Activated CD8-positive, alpha-beta memory T cell treated with anti-CD3 and anti-CD28 coated beads for 24 hours (primary cell): ENCODE measurements at places on chromosomes 2 and 18.

GRCh38 chr2:45120546-45120945, 111.3 kb upstream of the SIX2 start:
- no peak for DNase-seq

DNA sequence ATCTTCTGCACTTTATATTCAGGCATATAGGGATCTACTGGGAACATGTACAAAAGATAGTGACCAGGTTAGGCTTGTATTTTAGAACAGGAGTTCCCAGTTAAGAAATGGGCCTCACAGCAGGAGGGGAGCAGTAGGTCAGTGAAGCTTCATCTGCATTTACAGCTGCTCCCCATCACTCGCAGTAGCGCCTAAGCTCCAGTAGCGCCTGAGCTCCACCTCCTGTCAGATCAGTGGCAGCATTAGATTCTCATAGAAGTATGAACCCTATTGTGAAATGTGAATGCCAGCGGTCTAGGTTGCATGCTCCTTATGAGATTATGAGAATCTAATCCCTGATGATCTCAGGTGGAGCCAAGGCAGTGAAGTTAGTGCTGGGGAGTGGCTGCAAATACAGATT, 224.4 kb upstream of the CYRIA start:
- DNase-seq, result no peak

DNA sequence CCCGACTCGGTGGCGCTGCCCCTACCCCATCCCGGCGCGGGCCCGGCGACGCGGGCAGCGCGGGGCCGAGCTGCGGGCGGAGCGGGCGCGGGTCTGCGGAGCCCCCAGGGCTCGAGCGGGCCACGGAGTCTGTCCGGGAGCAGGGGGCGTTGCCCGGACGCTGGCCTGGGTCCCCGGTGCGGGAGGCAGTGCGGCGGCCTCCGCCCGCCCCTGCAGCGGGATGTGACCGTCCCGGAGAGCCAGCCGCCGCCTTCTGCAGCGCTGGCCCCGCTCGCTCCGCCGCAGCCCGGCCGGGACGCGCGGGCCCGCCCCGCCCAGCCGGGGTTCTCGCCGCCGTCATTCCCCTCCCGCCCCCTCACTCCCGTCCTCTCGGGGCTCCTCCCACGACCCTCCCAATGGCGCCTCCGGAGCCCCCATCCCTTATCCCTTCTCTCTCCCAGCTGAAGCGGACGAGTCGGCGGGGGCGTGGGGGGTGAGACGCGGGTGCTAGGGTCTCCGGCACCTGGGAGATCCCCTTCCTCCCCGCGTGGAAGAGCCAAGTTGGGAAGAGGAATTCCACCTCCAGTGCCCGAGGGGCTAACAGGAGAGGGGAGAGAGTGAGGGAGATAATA, at the start of gene FNDC4:
TSS of gene FNDC4 (minus strand) at position 257 of the 611 bp plus-strand sequence. CDS start 521 bp downstream, outside the sequence.
- DNase-seq, result no peak

DNA sequence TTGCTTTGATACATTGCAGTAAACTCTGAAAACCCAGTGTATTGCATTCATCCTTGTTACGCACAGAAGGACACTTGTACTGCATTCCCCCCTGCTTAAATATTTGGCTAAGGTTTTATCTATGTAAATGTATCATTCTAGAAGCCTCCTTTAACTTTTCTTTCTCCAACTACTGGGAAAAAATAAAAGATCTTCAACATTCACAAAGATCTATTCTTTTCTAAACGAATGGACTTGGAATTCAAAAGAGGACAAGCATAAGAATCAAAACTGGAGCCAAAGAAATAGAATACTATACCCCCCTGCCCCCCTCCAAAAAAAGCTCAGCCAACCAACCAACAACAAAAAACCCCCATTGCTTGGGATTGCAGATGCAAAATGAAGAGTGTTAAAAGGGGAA, 136.9 kb downstream of the EPHA4 start:
- DNase-seq, result no peak

DNA sequence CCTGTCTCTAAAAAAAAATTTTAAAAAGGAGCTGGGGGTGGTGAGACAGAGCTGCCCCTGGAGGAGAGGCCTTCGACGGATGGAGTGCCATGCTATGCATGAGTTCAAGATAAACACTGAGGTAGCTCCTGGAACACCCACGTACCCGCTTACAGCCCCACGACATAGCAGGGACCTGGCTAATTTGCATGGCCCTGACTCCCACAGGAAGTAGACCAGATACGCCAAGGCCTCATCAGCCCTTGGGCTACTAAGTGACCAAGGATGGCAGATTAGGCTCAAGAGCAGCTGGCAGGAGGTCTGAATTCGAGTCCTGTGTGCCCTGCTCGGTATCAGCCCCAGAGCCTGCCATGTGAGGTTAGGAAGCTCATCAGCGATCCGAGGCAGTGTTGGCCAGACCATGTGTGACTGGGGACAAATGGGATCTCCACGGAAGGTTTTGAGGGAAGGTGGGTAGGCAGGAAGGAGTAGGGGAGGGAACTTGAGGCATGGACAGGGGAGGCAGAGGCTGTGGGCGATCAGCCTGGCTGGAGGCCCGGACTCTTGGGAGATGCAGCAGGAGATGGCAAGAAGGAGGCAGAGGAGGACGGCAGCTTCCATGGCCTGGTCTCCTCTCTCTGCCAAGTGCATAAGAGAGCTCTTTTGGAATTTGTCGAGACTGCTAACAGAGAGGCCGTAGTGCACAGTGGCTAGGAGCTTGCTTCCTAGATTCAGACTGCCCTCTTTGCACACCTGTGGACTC, 218.3 kb downstream of the GLI2 start:
- DNase-seq, result no peak

- DNase-seq, result no peak
These were observed 585.7 kb upstream of the FANCL start for GRCh38 chr2:58826795-58827194.

- no peak for DNase-seq
These were observed 40.7 kb upstream of the NT5C1B start for GRCh38 chr2:18630101-18630500.

GRCh38 chr2:171547256-171547655, 25.0 kb downstream of the CYBRD1 start:
- DNase-seq, result no peak

DNA sequence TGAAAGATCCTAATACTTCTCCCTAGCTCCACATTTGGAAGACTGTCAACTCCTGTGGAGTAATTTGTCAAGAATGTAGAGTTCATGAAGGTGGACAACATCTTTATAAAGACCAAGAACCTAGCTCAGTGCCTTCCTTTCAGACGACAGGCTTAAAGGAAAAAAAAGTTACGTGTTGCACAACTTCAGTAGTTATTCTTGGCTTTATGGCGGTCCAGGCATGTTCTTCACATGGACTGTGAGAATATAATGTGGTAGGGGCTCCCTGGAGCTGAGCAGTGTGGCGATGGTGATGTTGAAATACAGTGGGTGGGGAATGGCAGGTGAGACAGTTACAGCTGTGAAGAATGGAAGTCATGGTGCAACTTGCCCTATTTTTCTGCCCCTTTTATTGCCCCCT, 3.9 kb downstream of the TAF1B start:
- DNase-seq, result no peak

GRCh38 chr18:41642756-41643155, 312.3 kb upstream of the PIK3C3 start:
- DNase-seq, result no peak

DNA sequence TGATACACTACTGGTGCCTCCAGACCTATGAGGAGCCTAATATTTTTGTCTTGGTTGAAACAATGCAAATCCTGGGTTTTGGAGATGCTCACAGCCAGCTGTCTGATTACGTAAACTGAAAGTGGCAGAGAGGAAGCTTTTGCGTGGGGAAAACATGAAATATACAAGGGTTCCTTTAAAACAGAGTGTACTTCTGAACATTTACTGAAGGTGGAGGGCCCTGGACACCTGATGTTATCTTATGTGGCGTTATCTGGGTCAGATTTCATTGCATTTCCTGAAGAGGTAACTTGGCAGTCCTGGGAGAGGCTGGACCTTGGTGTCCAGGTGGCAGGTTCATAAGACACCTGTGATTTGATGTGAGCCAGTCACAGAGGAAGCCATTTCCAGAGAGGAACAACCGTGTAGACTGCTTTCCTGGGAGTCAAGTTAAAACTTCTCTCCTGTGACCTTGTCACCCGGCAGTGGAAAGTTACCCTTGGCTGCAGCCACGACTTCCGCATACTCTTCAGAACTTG, 105.0 kb downstream of the NEDD4L start:
- DNase-seq, result no peak

- DNase-seq, result no peak
These were observed 154.7 kb upstream of the GALNT13 start for GRCh38 chr2:153717060-153717459.

- DNase-seq, result no peak
These were observed 35.5 kb downstream of the IL1R2 start for GRCh38 chr2:102027036-102027980.

GRCh38 chr2:148350199-148350598, 294.4 kb upstream of the EPC2 start:
- DNase-seq, result no peak

- DNase-seq, result no peak
These were observed 675.6 kb upstream of the CELF4 start for GRCh38 chr18:38241216-38241615.

- no peak for DNase-seq
These were observed 262.4 kb downstream of the INSIG2 start for GRCh38 chr2:118350621-118351020.

DNA sequence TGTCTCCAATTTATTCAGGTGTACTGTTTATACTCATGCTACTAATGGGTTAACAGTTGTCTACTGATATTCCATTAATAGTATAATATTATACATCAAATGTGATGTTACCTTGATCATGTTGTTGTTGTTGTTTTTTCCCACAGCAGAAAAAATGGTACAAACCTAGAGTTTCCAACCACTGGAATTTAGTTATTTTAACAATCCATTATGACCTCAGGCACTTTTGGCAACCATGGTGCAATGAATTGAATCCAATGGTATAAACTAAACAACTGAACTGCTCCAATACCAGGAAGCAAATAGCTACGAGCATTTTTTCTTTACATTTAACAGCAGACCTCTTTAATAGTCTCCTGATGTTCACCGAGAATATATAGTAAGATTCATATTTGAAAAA, 31.0 kb upstream of the C2orf66 start:
- DNase-seq, result no peak

- no peak for DNase-seq
These were observed 25.6 kb downstream of the ANKRD44 start for GRCh38 chr2:197284956-197285355.
